C1 segment of cervical spinal cord (tissue), 14 donors: ENCODE measurements at places on chromosomes 11 and 22.

- no peak for DNase-seq
Observed at GRCh38 chr11:16043617-16044016, 312.7 kb downstream of the SOX6 start.

- no peak for DNase-seq
Observed at GRCh38 chr22:49010901-49011300, 816.8 kb downstream of the BRD1 start.

- DNase-seq = no peak
Observed at GRCh38 chr11:19539861-19540260, 172.8 kb upstream of the NAV2 start.

- no peak for DNase-seq
Observed at GRCh38 chr11:32893343-32894148, 935 bp downstream of the QSER1 start.

GRCh38 chr11:131584785-131585592 lies 214.6 kb downstream of the NTM start:
- peak; percentile 90 for DNase-seq

DNA sequence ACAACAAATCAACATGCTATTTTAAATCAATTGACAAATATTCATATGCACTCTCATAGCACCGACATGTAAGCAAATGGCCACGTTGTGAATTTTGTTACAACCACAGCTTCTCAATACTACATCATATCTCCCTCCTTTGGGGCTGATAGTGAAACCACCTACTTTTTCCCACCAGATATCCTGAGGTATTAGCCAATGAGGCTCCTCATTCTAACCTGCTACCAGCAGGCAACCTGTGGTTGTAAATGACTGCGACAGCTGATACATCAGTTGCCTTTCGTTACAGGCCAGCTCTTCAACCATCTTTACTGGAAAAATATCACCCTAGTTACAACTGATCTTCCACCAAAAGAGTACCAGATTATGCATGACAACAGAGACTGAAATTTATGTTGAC lies 3.7 kb upstream of the XKR3 start:
- no peak for DNase-seq

DNA sequence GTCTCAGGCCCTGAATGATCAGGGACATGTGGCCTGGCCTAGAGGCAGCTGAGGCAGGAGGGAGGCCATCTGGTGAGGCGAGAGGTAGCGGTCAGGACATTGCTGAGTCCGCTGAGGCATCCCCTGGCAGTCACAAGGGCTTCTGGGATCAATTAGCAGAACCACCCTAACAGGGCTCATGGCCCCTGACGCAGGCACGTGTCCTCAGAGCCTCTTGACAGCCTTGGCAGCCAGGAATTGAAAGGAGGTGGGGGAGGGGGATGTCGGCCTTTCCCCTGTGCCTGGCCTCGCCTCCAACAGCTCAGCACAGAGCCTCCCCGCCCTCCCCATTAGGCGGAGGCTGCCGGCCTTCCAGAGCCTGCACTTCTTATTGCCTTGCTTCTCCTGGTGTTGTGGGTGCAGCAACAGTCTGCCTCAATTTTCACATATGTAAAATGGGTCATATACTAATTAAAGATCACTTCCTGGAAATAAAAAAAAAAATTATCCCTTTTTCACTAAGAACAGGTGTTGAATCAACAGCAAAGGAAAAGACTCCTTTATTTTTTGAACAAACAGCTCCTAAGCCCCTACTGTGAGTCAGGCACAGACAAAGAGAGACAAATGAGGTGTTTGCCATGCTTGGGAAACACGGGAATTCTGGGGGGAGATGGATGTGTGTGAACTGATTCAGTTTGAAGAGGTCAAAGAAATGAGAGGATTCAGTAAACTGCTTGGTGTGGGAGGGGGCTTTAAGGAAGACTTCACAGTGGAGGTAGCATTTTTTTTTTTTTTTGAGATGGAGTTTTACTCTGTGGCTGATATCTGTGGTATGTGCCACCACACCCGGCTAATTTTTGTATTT lies 55.3 kb downstream of the NFAM1 start:
- no peak for DNase-seq

DNA sequence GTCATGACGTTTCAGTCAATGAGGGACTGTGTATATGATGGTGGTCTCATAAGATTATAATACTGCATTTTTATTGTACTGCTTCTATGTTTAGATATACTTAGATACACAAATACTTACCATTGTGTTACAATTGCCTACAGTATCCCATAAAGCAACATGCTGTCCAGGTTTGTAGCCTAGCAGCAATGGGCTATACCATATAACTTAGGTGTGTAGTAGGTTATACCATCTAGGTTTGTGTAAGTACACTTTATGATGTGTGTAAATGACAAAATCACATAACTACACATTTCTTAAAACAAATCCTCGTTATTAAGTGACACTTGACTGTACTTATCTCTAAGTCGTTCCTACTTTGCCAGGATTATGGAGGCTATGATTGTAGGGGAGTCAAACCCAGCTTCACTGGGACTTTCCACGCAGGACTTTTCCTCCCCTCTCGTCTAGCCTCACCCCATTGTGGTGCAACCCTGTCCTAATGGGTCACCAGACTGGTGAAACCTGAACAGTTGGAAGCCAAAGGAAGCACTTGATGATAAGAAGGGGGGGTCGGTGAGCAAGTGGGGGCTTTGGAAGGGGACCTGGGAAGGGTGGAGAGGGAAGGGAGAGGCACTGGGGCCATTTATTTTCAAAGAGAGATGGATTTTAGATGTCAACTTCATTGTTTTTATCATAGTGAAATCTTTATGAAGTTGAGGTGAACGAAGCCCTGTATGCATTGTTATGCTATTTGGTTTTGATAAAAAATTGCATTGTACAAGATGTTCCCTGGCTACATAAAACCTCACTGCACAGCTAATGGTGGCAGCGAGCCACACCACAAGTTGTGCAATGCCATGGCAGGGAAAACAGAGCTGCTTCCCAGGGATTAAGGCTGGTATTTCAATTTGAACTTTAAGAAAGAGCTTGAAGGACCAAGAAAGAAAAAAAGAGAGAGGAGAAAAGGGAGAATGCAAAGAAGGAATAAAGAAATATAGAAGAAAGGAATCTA lies 129.1 kb downstream of the EHF start:
- DNase-seq = peak; percentile 15

- no peak for DNase-seq
Observed at GRCh38 chr11:108543316-108543964, 45.3 kb upstream of the POGLUT3 start.

GRCh38 chr11:119352857-119353260 lies 6.4 kb upstream of the MFRP start:
- no peak for DNase-seq

DNA sequence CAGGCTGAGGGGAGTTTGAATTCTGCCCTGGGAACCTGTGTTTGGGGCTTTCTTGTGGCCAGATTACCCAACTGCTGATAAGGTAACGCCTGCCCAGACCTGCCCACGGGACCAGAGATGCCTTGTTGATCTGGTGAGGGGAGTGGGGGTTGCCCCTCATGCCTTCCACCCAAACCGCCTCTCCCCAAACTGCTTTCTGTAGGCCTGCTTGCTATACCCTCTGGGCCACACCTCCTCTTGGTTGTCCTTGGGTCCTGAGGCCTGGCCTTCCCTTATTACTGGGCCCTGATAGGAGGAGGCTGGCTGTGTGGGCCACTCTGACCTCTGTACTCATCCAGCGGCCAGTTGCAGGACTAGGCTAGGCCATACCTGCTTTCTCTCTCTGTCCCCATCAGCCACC lies 3.4 kb downstream of the P2RY2 start:
- DNase-seq = no peak

GRCh38 chr11:63535734-63536133 lies 874 bp upstream of the PLAAT4 start:
- no peak for DNase-seq

DNA sequence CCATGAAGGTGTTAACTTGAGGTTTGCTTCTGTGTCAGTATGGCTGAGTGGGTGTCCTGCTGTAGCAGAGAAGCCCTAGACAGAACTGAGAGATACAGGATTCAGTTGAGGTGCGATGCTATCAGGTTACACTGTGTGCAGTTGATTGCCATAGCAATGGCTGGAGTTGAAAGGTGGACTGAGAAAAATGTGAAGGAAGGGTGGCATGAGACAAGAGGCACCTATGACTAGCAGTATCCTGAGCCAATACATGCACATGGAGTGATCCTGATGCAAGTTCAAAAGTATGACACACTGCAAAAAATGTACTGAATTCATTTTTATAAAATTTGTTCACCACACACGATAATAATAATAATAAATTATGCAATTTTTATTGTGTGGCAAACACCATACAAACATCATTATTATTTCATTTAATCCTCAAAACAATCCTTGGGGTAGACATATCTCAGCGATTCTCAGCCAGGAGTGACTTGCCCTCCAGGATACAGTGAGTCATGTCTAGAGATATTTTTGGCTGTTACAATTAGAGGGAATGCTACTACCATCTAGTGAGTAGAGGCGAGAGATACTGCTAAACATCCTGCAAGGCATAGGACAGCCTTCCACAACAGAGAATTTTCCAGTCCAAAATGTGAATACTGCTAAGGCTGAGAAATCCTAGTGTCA lies 3.9 kb upstream of the PIWIL4 start:
- no peak for DNase-seq

- DNase-seq = no peak
Observed at GRCh38 chr22:42180349-42180842, 49.8 kb upstream of the CYP2D6 start.

DNA sequence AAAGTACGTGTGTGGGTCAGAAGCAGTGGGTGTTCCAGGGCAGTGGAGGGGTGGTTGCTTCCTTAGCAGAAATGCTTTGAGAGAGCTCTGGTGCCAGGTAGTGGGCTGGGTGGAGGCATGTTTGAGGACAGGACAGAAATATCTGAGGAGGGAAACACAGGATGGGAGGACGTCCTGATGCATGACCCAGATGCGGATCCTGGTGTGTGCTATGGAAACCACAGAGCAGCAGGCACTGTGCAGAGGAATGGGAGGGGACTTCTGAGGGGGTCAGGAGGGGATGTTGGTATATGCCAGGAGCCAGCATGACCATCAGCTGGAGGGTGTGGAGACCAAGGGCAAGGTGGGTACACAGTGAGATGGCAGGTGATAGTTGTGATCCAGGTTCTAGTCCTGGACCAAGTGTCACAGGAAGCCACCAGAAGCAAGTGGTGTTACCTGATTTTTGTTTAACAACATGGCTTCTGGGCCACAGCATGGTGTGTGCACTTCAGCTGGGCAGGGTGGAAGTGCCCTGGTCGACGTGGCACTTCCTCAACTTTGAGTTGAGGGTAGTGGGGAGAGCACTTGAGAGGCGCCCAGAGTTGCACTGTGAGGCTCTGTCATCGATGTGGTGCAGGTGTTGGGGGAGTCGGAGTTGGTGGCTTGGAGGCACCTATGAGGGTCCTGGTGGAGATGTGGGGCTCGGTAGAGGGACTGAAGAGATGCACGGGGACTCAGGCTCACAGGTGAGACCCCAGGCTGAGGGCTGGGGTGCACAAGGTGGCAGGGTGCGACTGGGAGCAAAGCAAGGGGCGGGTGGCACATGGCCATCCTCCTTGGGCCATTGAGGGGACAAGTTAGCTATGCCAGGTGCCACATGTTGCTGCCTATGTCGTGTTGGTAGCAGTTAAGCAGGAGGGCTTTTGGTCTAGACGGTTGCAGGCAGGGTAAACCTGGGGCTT lies 7.5 kb downstream of the DGCR8 start:
- no peak for DNase-seq

GRCh38 chr11:30387891-30388861 lies 65.3 kb downstream of the ARL14EP start:
- DNase-seq = no peak

- DNase-seq = no peak
Observed at GRCh38 chr11:121829159-121829643, 286.8 kb downstream of the BLID start.

GRCh38 chr11:43580735-43581369 lies 99.7 kb upstream of the HSD17B12 start:
- no peak for DNase-seq

DNA sequence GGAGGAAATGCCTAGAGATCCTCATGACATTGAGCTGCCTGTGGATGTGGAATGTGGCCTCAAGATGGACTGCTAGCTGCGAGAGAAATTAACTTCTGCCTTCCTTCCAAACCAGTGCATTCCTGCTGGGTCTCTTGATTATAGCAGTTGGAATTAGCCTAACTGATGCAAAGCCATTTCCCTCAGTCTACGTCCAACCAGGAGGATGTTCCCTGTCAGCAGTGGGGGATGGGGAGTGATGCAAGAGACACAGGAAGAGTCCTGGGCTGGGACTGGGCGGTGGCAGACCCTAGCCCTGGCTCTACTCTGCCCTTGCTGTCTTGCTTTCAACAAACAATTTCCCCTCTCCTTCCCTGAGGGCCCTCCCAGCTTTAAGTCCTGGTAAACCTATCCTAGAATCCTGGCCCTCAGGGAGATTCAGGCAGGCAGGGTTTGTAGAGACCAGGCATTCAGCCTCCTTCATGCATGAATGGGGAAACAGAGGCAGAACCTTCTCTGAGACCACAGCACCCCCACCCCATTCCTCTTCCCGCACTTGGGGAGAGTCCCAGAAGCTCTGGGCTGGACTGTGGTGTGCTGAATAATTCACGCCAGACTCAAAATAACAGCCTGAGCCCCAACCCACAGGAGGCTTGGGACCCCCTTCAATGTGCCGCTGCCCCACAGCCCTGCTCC lies 17.0 kb downstream of the C11orf96 start:
- no peak for DNase-seq

GRCh38 chr11:72002841-72003775 lies 4.4 kb downstream of the IL18BP start:
- DNase-seq = no peak

DNA sequence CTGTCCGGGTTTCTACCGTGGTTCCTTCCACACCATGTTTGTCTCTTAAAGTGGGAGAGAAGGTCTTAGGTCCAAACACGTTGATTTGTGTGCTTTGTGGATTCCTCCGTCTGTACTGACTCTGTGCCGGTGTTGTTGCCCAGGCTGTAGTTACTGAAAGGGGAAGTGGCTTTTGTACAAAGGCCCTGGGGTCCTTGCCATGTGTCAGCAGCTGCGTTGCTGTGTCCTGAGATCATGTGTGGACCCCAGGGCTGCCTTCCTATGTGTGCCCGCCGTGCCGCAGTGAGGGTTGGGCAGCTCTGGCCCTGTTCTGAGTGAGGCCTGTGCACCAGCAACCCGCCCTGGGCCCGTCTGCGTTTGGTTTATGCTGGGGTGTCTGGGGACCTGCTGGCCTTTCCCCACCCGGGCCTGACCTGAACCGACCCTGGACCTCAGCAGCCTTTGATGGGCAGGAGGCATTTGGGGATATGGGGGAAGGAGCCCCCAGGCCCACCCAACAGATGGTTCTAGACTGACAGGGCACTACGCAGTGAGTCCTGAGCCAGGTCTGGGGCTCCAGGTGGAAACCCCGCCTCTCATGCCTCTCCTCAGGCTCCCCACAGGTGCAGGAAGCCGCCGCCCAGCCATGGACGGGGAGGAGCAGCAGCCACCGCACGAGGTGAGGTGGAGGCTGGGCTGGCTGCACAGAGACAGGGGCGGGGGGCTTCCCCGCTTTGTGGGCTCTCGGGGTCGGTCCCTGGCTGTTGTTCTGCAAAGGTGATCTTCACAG lies 6.9 kb downstream of the TRABD start:
- no peak for DNase-seq

DNA sequence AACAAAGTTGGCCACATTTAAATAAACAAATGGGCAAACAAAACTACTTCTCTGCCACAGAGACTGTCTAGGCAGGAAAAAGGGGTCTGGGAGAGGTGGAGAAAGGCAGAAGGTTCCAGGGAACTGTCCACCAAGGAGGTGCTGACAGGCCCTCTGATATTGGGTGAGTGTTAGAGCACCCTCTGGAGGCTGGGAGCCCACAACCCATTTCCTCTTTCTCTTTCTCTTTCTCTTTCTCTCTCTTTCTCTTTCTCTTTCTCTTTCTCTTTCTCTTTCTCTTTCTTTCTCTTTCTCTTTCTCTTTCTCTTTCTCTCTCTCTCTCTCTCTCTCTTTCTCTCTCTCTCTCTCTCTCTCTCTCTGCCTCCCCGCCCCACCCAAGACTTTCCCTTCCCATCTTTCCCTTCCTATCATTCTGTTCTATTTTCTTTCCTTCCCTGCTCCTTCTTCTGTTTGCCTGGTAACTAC lies 912.8 kb downstream of the DLG2 start:
- no peak for DNase-seq
